ENCODE measurements at places on chromosomes 5 and 9. TPM values are rescaled to one million over a fixed set of nuclear protein-coding genes. Genes with fewer than 3 reads are reported as not detected.

COL5A1 gene
- 238 TPM for total RNA-seq

IFNK gene
- 0.12 TPM for total RNA-seq

LCN12 gene
- total RNA-seq, result 0.12 TPM

NAIP gene
- 4.1 TPM for total RNA-seq

FOCAD gene
- total RNA-seq, result 109 TPM

SOWAHA gene
- not detected for total RNA-seq

CAMK4 gene
- 10.8 TPM for total RNA-seq

PDE6A gene
- total RNA-seq, result not detected

MACROH2A1 gene
- total RNA-seq, result 253 TPM
